Daoy (cell line): ENCODE measurements at places on chromosomes 6 and 20.

GRCh38 chr6:105514306-105514705, 111.4 kb upstream of the PREP start:
- DNase-seq: no peak

GRCh38 chr6:7264041-7264440, 49.0 kb downstream of the SSR1 start:
- no peak for DNase-seq

GRCh38 chr6:136956590-136957544, 34.8 kb downstream of the SLC35D3 start:
- DNase-seq: no peak

DNA sequence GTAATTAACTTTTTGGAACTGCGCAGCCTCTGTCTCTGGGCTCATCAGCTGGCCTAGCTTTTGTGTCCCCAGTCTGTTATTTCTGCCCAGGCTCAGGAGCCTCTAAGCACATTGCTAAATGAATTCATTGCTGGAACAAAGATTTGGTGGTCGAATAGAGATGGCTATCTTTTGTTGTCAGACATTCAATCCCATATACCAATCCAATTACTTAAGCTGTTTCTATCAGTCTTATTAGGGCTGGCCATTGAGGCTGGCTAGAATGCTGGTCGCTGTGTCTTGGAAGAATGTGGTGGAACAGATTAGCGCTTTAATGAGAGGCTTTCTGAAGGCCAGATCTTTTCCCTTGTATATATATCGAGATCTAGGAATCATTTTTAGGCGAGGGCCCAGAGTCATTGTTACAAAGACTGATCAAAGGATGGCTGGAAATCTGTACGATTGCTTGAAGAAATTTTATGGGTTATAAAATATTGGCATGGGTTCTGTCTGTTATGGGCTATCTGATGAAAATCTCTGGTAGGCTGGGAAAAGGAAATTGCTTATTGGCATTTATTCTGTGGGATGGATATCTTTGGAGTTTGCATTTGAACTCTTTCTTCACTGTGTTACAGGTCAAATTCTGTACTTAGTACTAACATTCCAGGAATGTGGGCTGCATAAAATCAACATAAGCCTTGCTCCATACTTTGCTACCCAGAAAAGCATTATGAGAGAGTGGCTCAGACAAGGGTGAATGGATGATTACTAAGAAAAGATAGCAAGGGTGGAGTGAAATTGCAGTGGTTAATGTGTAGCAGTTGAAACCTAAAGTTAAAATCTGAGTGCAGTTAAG, 34.8 kb upstream of the JAG1 start:
- peak; percentile 38 for DNase-seq

GRCh38 chr6:52089758-52090348, 2.4 kb upstream of the PKHD1 start:
- DNase-seq: peak; percentile 34

DNA sequence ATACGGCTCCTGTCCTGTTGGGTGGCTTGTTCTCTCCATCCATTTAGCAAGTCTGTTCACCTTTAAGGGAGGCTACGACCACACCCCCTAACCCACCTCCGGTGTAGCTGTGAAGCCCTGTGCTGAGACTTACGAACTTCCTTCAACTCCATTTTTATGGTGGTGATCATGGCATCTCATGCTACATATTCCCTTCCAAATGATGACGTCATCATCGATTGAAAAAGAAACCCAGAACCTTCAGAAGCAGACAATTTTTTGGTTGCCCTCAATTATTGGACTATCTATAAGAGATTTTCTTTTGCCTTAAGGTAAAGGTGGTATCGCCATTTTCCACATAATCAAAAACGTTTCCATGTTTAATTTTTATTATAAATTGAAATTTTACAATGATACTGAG, 389.0 kb downstream of the CBLN4 start:
- no peak for DNase-seq

- no peak for DNase-seq
These were observed 855.5 kb upstream of the MAP3K7 start for GRCh38 chr6:91442342-91442741.

DNA sequence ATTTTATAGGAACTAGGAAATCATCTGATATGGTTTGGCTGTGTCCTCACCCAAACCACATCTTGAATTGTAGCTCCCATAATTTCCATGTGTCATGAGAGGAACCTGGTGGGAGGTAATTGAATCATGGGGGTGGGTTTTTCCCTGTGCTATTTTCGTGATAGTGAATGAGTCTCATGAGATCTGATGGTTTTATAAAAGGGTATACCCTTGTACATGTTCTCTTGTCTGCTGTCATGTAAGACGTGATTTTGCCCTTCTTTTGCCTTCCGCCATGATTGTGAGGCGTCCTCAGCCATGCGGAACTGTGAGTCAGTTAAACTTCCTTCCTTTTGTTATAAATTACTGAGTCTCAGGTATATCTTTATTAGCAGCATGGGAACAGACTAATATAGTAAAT, 27.9 kb downstream of the EPM2A start:
- DNase-seq: no peak

DNA sequence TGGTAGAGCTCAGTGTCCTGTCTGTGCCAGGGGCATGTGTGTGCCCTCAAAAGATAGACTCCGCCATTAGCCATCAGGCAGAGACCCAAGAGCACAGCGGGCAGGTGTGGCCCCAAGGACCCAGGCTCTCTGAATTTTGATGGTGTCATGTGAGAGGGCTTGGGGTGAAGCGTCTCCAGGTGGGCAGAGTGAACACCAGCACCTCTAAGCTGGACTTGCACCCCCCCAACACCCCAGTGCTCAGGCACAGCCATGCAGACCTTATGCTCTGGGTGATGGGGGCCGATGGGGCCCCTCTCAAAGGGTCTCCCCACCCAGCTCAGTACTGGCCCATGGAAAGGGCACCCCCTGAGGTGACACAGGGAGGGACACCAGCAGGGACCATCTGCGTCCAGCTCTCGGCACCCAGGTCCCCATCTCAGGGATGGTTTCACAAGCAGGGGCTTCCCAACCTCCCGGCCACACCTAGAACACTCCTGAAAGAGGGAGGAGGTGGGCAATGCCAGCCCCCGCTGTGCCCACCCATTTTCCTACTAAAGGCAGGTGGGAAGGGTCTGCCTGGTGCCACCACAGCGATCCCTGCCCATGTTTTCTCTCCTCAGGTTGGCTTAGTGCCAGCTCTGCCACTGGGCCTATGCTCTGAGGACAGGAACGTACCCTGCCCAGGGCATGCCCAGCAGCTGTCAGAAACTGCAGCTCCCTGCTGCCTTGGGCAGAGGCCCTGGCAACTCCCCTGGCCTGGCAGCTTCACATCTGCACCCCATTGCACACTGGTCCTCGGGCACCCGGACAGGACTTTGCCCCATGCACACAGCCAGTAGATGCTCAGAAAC, 3.5 kb downstream of the CST7 start:
- DNase-seq: no peak

- no peak for DNase-seq
These were observed 89.6 kb downstream of the RIPOR3 start for GRCh38 chr20:50601511-50602431.

- DNase-seq: peak; percentile 9
These were observed 114.3 kb upstream of the SYNCRIP start for GRCh38 chr6:85756982-85757381.

DNA sequence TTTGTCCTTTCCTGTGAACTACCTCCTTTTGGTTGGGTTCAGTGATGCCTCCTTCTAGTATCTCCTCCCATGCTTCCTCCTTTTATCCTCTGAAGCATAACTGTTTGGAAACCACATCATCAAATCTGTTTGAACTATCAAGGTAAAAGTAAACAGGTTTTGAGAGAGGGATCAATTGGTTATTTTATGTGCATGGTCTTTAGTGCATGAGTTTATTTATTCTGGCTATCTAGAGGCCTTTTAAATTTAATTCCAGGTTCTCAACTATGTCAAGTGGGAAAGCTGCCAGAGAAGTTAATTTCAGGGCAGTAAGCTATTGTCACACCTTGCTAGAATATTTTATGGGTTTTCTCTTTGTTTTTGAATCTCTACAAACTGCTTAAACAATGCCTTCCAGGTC, 54.1 kb downstream of the WASF1 start:
- DNase-seq: no peak

- no peak for DNase-seq
These were observed 475.3 kb upstream of the JARID2 start for GRCh38 chr6:14770572-14770971.

- no peak for DNase-seq
These were observed 6.1 kb upstream of the ZNF831 start for GRCh38 chr20:59157531-59157930.

DNA sequence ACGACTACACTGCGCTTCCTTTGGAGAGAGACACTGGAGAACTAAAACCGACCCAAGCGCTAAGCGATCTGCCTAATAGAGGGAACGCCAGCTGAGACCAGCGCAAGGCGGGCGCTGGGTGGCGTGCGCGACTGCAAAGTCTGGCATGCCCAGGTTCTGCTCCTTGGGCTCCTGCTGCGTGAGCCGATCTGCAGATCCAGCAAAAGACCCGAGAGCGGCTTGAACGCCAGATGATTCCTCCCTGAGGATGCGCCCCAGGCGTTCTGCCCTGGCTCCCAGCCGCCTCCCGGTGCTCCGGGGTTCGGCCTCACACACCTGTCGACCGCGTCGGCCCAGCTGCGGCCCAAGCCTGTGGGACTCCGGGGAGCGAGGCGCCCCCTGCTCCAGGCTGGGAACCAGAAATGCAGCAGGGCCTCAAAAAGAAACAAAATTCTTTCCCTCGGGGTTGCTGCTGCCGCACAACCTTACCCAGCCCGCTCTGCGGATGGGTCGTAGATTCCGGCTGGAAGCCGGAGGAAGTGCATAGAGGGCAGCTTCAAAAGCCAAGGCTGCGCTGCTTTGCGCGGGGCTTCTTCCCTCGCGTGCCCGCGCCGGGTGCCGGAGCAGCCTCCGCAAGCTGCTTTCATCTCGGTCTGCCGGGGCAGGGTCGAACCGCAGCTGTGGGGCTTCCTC, 17.9 kb upstream of the PRDM13 start:
- DNase-seq: peak; percentile 89

GRCh38 chr6:153392156-153392555, 261.1 kb upstream of the RGS17 start:
- peak; percentile 33 for DNase-seq

- DNase-seq: no peak
These were observed 312.4 kb downstream of the GRIK2 start for GRCh38 chr6:101705866-101706265.

DNA sequence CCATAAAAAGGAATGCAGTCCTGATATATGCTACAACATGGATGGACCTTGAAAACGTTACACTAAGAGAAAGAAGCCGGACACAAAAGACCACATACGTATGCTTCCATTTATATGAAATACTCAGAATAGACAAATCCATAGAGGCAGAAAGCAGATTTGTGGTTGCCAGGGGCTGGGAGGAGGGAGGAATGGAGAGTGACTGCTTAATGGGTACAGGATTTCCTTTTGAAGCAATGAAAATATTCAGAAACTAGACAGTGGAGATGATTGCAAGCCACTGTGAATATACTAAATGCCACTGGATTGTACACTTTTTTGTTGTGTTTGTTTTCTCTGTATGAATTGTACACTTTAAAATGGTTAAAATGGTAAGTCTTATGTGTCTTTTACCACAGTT, 29.4 kb upstream of the CDKN1A start:
- no peak for DNase-seq

GRCh38 chr6:92433911-92434310, 985.4 kb downstream of the EPHA7 start:
- DNase-seq: no peak

- no peak for DNase-seq
These were observed 57.2 kb downstream of the BCAS4 start for GRCh38 chr20:50852085-50852484.

DNA sequence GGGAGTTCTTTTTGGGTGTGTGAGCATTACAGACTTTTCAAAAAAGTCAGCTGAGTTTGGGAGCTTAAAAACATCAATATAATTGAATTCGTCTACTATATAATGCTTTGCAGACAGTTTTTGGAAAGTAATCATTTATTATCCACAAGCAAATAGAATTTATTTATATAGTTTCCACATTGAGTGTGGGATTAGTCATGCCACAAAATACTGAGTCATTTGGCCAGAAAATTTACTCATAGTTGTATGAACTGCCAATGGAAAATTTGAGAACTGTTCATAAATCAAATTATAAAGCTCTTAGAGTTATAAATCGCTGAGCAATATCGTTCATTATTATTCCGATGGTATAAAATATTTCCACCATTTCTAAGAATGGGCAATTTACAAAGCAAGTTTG, 5.0 kb downstream of the BEND6 start:
- peak; percentile 49 for DNase-seq

GRCh38 chr20:14450256-14450655, 112.8 kb upstream of the FLRT3 start:
- no peak for DNase-seq

- peak; percentile 24 for DNase-seq
These were observed 121.2 kb upstream of the SASH1 start for GRCh38 chr6:148221196-148221979.

DNA sequence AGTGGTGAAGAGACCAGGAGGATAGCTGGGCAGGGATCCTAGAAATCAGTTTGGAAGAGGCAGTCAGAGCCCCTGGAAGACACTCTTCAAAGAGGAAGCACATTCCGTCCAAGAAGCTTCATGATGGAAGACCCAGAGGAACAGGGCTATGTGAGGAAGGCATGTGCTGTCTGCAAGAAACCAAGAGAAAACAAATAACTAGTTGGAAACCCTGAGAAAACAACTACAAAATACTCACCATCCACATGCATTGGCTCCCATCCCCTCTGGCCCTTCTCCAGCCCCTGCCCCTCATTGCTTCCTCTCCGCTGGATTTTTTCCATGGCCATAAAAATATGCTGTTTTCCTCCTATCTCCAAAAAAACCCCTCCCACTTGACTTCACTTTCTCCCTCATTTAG, 40.9 kb upstream of the SMOC2 start:
- DNase-seq: no peak

DNA sequence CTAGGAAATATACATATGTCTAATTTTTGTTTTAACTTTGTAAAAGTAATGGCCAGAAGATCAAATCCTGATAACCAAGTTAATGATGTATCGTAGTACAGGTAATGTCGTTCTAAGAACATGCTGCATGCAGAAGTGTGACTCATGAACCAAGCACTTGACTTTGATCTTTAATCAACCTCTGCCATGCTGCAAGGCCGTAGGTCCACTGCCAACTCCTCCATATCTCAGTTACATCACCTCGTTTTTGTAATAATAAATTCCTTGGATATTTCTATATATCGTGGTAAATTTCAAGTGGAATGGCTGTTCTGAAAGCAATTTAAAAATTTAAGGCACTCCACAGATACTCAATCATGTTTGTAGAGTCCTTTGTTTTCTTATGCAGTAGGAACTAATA, 771.7 kb downstream of the EPHA7 start:
- peak; percentile 2 for DNase-seq

DNA sequence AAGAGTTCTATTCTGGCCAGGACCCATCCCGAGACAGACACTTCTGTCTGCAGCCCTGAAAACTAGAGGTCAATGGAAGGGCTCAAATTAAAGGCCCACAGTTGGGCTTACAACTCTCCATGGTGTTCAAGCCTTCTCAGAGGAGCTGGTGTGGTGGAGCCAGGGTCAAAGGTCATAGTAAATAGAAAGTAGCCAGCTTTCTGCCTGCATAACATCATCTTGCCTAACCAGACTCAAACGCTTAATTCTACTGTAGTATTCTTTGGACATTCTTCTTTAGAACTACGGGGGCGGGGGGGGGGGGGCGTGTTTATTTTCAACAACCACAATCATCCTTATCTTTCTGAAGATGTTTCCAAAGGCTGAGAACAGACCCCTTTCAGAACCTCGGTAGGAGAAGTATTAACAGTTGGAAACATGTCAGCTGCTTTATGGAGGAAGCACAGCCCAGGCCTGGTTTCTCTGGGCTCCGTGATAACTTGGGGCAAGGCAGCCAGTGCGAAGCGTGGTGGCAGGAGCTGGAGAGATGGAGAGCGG, 1.5 kb upstream of the RREB1 start:
- no peak for DNase-seq
